T-helper 2 cell treated with Interferon-gamma antibody and Interleukin-4, amounts not matched to agents 100 ng/mL and 5 ng/mL, for 36 hours (primary cell): ENCODE measurements at places on chromosomes 16 and 17. TPM values are rescaled to one million over a fixed set of nuclear protein-coding genes. Genes with fewer than 3 reads are reported as not detected.

ENPP7 gene
- not detected in 2 replicates for total RNA-seq

FOXN1 gene
- not detected in 2 replicates for total RNA-seq

TCAP gene
- total RNA-seq: 1.7 and 1.9 TPM in 2 replicates

KCNG4 gene
- total RNA-seq: not detected in 2 replicates

KRTAP2-3 gene
- not detected in 2 replicates for total RNA-seq

MC1R gene
- 9.1 and 11.2 TPM in 2 replicates for total RNA-seq

TBX6 gene
- total RNA-seq: 0.89 and 1.0 TPM in 2 replicates

RRN3 gene
- 32.5 and 33.2 TPM in 2 replicates for total RNA-seq

PRSS33 gene
- total RNA-seq: not detected in 2 replicates

ATAD5 gene
- 28.0 and 29.0 TPM in 2 replicates for total RNA-seq

TNP2 gene
- total RNA-seq: not detected in 2 replicates

CNP gene
- total RNA-seq: 74.0 and 80.6 TPM in 2 replicates

RMI2 gene
- 59.5 and 59.6 TPM in 2 replicates for total RNA-seq

CRISPLD2 gene
- total RNA-seq: 0.50 and 0.57 TPM in 2 replicates

ARHGAP44 gene
- total RNA-seq: 0.36 and 0.39 TPM in 2 replicates
